Cortex of kidney (tissue), 1 donor: ENCODE measurements at places on chromosomes 1 and 21.

GRCh38 chr1:71796006-71796405, 486.3 kb downstream of the NEGR1 start:
- DNase-seq: no peak

GRCh38 chr1:233667741-233668140, 53.8 kb downstream of the KCNK1 start:
- DNase-seq: no peak

- no peak for DNase-seq
Measured at GRCh38 chr1:166395729-166396128, 228.9 kb upstream of the FAM78B start.

GRCh38 chr1:67741736-67742135, 56.7 kb downstream of the GADD45A start:
- no peak for DNase-seq

GRCh38 chr1:2866422-2867086, 65.1 kb upstream of the TTC34 start:
- DNase-seq: no peak

- DNase-seq: no peak
Measured at GRCh38 chr1:160779626-160780397, 16.2 kb upstream of the LY9 start.

DNA sequence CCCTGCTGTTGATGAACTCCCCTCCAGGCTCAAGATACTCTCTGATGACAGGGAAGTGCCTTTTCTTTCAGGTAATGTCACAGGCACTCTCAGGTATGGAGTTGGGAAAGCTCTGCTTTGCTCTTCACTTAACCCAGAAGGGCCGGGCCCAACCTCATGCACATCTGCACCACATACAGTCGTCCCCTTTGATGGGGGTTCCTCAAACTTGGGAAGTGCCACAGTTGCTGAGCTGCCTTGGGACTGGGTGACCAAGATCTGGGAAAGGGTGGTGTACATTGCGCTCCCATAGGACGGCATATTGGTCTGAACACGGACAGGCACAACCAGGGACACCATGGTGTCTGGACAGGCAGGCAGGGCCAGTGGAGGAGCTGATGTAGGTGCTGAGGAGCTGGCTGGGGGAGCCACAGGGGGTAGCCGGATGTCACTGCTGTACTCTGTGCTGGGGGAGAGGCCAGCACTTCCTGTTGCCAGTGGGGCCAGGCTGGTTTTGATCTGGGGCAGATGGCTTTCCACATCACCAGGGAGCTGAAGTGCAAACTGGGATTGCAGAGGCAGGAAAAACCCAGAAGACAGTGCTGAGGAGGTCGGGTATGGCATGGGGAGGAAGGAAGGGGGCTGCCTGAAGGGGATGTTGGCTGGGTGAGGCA, 96.2 kb upstream of the EDN2 start:
- DNase-seq: no peak

GRCh38 chr1:68142036-68142435, 90.3 kb downstream of the WLS start:
- DNase-seq: no peak

- no peak for DNase-seq
Measured at GRCh38 chr1:80047791-80048190, 1041.3 kb upstream of the ADGRL4 start.

DNA sequence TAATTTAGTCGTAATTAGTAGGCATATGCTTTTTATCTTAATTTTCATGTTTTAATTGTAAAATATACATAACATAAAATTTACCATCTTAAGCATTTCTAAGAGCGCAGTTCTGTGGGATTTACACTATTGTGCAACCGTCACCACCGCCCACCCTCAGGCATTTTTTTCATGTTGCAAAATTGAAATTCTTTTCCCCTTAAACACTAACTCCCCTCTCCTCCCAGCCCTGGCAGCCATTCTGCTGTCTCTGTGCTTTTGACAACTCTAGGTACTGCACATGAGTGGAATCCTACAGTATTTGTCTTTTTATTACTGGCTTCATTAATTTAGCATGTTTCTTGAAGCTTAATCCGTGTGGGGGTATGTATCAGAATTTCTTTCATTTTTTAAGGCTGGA, 7.8 kb downstream of the PIK3CD start:
- DNase-seq: no peak

DNA sequence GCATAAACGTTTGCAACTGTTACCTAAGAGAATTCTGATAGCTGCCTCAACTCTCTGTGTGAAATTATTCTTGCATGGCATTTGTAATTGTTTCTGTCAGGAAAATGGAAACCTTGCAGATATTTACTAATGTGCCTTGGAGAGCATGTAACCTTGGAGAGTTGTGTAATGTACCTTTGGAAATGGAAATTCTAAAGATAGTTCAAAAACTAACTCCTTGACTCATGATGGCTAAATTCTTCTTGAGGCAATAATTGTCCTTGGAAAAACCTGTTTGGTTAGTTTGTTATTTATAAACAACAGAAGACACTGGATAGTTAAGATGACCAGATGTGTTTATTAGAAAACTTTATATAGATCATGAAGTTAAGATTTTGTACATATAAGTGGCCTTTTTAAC, 1033.8 kb downstream of the PLA2G4A start:
- no peak for DNase-seq

DNA sequence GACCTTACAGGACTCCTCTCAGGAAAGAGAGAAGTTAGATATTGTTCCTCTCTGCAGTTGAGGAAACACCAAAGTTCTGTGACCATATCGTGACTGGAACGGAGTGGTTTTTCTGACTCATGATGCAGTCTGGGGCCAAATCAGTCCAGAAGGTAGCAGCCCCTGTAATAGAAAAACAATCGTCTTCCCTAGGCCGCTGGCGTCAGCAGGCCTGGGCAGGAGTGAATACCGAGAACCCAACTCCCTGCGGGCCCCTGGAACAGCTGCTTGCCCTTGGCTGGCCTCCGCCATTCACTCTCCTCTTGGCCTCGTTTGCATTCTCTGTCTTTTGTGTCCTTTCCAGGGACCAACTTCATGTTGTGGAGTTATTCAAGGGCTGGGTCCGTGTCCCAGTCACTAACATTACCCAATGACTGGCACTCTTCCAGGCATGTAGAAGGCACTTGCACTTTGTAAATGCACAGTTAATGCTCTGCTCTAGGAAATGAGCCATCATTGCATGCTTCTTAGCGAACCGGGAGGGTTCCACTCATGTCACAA, 10.9 kb upstream of the CD101 start:
- no peak for DNase-seq

DNA sequence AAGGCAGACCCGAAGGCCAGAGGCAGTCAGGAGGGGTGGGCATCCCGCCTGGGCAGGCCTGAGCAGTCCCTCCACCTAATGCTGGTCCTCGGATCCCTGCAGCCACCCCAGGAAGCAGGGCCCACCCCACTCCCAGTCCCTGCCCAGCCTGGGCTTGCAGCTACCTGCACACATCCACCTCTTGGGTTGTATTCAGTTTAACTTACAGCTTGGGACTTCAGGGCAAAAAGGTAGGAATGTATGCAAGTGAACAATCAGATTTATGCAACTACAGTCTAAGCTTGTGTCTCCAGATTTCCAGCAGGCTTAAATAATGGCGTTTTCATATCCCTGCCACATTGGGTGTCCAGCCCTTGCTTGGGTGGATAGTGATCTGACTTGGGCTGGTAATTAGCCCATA, 17.4 kb downstream of the LDLRAP1 start:
- no peak for DNase-seq

- no peak for DNase-seq
Measured at GRCh38 chr21:26438976-26439375, 134.1 kb downstream of the CYYR1 start.

DNA sequence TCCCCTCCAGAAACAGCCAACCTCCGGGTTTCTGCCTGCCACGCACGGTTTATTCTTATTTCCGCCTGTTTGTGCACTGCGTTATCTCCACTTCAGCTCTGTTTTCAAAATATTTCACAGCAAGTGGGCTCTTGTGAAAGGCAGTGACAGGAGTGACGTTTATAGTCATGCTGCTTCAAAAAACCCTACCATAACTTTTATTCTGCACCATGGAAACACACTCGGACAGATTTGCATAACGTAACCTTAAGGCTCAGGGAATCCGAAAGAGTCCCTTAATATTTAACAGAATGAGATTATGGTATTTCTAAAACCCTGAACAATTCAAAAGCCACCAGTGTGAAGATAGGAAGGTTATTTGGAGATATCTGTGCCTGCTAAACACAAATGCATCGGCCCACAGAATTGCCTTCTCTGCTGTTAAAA, 782 bp upstream of the SDE2 start:
- DNase-seq: no peak

- no peak for DNase-seq
Measured at GRCh38 chr1:55255901-55256300, 40.7 kb upstream of the USP24 start.

DNA sequence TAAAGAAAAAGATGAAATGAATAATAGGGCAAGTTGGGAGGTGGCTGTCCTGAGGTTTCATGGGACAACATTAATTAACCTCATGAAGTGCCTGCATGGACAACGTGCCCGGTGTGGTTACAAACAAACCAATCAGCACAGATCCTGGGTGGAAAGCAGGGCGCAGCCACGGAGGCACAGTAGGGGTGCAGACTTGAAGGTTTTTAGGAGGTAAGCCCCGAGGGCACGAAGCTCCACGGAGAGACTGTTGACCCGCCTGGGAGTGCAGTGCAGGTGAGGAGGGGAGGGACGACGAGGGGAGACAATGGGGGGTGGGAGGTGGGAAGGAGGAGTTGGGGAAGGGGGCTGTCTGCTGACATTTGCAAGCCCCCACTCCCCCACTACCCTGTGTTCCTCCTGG, 2.3 kb upstream of the RIPK4 start:
- no peak for DNase-seq

DNA sequence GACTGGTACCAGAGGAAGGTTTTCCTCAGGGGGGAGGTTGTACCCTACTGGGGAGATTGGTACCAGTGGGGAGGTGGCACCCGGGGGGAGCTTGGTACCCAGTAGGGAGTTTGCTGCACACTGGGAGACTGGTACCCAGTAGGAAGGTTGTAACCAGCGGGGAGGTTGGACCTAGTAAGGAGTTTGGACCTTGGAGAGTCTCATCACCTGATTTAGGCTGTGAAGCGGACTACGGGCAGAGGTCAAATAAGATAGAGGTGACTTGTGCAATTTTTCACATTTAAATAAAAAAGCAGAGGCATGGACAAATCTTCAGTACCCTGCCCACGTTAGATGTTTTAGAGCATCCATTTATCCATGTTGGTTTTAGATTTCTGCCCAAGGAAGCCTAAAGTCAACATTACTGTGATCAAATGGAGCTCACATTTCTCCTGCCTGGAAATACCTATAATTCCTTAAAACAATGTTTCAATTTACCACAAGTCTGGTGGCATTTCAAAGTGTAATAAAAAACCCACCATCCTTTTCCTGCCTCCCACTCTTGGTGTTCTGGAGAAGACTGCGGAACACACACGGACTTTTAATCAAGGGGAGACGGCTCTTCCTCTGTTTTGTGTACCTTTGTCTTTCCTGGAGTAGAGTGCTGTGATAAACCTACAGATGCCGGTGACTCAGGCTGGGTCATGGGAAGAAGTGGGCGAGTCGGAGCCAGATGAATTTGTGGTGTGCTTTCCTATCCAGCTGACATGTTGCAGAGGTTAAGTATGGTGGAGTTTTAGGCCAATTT, 36.2 kb upstream of the MRPS6 start:
- no peak for DNase-seq

- no peak for DNase-seq
Measured at GRCh38 chr1:3679799-3680453, 27.6 kb downstream of the TP73 start.

DNA sequence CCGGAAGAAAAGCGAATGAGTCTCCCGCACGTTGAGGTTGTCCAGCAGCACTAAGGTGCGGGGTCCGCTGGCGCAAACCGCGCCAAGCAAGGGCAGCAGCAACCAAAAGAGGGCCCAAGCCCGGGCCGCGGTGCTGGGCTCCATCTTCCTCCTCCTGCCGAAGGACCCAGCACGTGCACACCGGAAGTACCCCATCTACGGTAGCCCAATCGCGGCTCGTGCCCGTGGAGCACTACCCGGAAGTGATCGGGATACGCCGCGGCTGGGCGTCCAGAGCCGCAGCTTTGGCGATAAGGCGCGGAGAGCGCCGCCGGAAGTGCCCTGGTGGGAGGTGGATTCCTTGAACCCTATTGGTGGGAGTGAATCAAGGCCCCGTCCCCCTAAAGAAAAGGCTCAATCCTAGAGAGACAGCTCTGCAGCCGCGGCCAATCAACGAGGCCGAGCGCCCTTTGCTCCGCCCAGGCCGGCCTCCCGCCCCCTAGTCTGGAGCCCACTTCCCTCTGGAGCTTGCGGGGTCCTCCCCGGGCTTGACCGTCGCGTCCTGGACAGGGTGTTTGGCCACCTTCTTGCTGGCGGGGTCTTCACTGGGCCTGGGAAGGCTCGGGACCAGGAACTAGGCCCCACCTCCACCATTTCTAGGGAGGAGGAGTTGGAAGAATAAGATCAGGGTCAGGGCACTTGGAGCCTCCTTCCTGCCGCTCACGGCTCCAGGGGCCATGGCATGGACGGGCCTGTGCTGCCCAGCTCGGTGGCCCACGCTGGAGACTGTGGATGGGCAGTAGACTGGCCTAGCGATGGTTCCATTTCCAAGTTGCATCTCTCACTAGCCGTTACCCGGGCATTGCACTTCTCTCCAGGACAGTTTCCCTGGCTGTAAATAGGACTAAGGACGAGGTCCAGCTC, at the start of gene DDOST:
TSS of gene DDOST (minus strand) at position 163 of the 903 bp plus-strand sequence. CDS start at position 144, 19 bp downstream.
- DNase-seq: peak; percentile 75

DNA sequence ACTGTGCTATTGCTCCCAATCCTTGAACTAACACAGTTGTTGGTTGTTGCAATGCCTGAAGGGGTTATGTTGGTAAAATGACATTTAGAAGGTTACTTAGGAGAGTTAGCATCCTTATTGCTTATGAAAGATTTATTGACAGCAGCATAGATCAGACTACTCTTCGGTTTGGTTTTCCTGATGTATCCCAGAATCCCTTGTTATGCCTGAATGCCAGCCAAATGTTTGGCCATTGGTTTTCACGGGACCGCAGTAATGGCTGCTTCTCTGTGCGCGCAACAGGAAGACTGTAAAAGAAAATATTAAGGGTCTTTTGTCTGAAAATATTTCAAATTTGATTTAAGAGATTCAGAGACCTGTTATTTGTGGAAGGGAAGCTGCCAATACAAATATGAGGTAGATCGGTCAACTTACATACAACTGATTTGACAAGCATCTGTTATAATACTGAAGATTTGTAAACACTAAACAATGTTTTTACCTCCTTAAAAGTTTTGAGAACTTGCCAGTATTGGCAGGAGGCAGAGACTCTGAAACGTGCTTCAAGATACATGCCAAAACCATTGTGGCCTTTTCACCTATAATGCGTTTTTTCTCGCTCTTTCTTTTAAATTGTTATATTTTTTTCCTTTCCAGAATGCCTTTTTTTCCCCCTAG, 8.3 kb downstream of the NFIA start:
- DNase-seq: no peak

- no peak for DNase-seq
Measured at GRCh38 chr21:41254090-41254700, 62.4 kb upstream of the FAM3B start.

- no peak for DNase-seq
Measured at GRCh38 chr1:178933105-178933561, 62.3 kb upstream of the ANGPTL1 start.

DNA sequence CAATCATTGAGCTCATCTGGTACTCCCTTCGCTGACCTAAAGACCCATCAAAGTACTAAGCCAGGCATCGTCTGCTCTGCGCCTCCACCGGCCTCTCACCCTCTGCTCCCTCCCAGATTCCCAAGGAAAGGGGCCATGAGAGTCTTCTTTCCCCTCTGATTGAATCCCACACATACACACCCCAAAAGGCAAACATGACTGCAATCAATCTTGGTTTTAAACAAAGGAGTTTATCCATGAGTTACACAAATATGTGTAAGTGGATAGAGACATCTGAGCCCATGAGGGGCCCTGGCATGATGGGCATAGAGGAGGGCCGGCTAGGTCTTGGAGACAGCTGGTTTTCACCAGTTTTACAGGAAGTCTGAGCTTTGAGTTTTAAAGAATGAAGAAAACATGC, 50.9 kb downstream of the CAPN2 start:
- DNase-seq: no peak
